ENCODE measurements at places on chromosomes 3 and 15.

GRCh38 chr3:148379763-148380382, 317.8 kb upstream of the AGTR1 start:
- peak; percentile 29 for DNase-seq

DNA sequence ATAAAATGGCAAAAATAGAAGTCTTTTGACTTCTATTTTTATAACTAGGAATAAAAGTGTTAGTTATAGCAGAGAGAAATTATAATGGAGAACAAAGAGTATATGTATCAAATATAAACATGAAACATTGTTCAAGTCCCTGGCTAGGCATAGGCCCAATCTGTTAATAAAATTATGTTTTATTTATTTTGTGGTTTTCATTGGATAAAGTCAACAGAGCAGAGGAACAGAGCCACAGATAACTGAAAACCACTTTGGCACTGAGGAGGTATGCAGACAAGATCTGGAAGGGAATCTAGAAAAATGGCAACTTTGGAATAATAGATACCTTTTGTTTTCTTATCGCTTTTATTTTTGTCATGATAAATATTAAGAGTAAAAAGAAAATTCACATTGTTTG, 50.4 kb upstream of the ICE2 start:
- DNase-seq = no peak

GRCh38 chr3:11558918-11559815, 84.5 kb downstream of the VGLL4 start:
- no peak for DNase-seq

GRCh38 chr3:69499899-69500421, 114.1 kb upstream of the FRMD4B start:
- no peak for DNase-seq

- DNase-seq = no peak
Measured at GRCh38 chr15:25435474-25436243, 3.2 kb downstream of the UBE3A start.

DNA sequence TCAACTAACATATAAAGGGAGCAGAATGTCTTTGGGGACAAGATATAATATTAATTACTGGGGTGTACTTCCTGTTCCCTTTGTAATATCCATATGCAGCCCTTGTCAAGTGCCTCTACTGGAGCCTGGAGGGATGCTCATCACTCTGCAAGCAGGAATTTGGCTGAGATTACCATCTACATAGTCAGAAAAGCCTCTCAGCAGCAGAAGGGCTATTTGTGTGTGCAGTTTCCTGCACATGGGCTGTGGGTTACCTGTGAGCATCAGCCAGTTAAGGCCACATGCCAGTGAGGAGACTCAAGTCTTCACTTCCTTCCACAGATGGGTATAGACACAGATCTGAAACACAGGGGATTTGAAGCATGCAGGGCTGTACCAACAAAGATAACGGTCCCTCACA, 278.1 kb upstream of the PLSCR5 start:
- no peak for DNase-seq

- no peak for DNase-seq
Measured at GRCh38 chr3:78249294-78249693, 1209.4 kb downstream of the ROBO2 start.

- peak; percentile 5 for DNase-seq
Measured at GRCh38 chr3:171132873-171133272, 106.4 kb upstream of the SLC2A2 start.

DNA sequence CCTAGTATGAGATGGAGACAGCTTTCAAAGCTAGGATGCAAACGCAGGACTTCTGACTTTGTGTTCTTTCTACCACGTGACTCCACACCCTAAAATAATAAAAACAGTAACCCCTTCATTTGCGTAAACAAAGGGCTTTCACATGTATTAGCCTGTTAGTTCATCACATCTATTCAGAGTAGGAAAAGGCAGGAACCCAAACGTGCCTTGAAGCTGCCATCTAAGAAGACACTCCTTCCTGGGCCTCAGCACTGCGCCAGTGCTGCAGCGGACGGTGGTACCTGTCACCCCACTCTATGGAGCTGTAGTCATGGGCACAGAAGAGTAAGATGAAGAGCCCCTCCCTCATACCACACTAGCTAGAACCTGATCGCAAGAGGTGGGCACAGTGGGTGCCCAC, 34.3 kb downstream of the PLD1 start:
- DNase-seq = no peak

DNA sequence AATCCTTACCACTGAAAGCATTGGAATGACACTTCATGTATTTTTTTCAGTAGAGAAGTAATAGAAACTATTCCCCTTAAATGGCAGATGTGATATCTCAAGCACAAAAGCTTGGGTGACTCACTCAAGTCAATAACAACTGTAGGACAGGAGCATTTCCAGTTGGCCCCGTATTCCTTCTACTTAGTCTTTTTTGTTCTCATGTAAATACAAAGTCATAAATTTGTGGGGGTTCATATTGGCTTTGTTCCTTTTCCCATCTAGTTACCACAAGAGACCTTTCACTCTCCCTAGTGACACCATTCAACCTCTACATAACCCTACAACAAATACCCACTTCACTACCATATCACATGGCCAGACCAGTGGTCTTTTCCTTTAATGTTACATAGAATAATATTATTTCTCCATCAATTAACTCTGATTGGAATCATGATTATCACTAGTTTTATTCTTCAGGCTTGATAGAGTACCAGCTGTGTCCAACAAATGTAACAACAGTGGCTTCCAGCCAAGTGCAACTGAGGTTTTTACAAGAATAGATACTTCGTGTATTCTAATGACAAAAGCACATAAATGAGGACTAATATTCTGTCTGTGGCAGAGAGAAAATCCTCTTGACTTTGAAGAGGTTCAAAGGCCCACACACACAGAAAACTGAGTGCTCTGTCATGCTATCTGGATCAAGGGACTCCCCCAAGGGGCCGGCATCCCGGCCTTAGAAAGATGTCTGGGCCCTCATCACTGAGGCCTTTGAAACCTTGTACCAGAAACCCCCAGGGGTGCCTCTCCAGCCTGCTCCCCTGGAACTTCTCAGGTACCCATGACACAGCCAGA, 94.0 kb upstream of the THBS1 start:
- no peak for DNase-seq

DNA sequence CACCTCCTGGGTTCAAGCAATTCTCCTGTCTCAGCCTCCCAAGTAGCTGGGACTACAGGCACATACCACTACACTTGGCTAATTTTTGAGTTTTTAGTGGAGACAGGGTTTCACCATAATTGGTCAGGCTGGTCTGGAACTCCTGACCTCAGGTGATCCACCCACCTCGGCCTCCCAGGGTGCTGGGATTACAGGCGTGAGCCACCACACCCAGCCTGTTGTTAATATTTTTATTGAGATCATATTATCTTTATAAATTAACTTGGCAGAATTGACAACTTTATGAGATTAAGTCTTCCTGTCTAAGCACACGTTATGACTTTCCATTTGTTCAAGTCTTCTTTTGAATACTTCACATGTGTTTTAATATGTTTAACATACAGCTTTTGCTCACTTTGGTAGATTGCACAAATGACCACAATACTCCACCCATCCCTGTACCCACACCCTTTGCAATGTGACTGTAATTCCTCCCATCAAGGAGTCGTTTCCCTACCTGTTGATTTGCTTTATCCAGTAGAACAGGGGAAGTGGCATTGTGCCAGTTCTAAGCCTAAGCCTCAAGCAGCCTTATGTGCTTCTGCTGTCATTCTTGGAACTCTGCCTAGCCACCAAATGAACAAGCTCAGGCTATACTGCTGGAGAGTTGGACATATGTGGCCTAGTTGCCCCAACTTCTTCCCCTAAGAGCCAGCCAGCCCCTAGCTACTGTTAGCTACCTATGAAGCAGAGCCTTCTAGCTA, 8.2 kb downstream of the XYLB start:
- no peak for DNase-seq

DNA sequence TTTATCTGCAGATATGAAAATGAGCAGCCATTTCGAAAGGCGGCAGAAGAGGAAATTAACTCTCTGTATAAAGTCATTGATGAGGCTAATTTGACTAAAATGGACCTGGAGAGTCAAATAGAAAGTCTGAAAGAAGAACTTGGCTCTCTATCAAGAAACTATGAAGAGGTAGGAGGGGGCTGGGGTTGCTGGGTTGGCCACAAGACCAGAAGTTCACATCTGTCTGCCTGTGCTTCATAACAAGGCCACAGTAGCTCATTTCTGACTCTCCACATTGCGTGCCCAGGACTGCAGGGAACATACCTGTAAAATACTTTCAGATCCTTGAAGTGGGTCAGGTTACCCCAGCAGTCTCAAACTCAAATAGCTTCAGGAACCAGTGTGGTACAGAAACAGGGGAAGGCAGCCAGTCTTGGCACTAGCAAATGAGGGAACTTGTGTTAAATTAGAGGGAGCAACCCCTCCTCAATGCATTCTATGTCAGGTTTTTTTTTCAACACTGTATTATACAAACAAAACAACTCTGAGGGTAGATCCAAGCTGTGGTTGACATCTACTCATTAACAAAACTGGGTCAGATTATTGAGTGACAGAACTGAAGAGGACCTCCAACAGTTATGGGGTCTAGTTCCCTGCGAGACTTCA, 48.7 kb downstream of the BFSP2 start:
- DNase-seq = no peak

GRCh38 chr3:71801986-71802385, 17.0 kb upstream of the PROK2 start:
- no peak for DNase-seq

GRCh38 chr15:61171209-61171608, 57.9 kb downstream of the RORA start:
- no peak for DNase-seq

DNA sequence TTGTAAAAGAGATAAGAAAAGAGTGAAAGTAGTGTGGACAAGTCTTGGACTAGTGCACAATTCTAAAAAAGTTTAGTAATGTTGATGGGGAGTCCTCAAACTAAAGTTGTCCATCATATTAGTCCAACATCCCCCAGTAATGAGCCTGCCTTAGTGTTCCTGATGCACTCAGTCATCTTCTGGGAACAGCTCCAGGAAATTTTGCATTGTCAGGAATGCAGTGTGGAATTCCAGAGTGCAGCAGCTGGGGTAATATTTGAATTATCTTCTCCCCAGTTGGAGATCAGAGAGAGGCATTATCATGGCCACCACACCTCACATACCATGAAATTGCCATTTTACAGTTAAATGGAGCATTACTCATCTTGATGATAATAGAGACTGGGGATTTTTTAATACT, 528.8 kb upstream of the NAALADL2 start:
- peak; percentile 73 for DNase-seq

DNA sequence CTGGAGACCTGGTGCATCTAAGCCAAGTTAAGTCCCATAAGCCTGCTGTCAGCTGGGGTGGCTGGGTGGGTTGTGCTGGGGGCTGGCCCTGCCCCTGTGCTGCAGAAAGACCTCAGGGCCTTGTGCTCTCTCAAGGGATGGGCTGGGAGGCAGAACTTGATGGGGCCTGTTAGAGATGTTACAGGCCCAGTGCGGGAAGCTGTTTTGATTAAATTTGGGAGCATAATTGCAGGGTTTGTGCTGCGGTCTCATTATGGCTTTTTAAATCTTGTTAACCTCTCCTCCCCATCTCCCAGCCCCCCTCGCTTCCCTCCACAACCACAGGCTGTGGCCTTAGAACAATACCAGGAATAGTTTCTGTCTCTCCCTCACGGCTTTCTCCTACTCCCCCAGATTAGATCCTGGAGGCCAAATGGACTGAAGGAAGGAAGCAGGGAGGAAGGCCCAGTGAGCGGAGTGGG, 87.6 kb upstream of the TLE3 start:
- DNase-seq = no peak

- no peak for DNase-seq
Measured at GRCh38 chr3:13229273-13229949, 156.2 kb upstream of the IQSEC1 start.

DNA sequence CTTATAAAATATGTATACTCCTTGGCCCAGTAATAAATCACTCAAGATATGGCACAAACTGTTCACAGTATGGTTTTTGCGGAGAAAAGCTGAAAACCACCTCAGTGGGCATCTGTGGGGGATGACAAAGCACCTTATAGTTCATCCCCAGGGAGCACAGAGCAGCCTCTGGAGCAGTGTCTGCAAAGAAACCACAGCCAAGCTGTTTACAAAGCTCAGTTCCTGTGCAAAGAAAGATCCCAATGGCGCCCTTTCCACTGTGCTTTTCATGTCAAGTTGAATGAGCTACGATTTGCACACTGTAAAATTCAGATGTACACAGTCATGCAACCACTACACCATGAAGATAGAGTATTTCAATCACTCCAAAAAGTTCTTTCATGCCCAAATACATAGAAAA, 2.5 kb upstream of the EFCC1 start:
- no peak for DNase-seq

- DNase-seq = no peak
Measured at GRCh38 chr3:127694467-127695215, 21.9 kb downstream of the ABTB1 start.

- DNase-seq = no peak
Measured at GRCh38 chr15:74468341-74469032, 7.5 kb upstream of the UBL7 start.

DNA sequence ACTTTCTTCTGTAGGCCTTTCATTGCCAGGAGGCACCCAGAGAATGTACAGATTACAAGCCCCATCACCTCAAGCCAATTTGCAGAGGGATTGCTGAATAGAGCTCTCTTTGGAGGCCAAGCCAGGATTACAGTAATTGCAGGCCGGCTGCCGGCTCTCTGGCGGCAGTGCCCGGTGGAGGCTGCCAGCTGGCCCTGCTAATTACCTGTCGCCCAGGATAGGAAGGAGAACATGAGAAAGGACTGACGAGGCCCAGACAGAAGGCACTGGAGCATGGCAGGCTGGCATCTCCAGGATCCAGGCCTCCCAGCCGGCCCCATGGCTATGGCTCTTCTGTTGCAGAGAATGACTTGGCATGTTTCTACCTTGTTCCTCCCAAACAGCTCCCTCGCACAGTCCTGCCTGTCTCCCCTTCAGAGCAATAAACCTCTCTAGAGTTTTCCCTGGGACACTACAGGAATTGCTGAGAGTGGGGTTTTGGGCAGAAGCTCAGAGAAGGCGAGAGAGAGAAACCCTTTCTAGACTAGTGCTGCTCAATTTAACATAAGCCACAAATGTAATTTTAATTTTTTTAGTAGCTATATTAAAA, 273.6 kb upstream of the PROK2 start:
- DNase-seq = no peak

DNA sequence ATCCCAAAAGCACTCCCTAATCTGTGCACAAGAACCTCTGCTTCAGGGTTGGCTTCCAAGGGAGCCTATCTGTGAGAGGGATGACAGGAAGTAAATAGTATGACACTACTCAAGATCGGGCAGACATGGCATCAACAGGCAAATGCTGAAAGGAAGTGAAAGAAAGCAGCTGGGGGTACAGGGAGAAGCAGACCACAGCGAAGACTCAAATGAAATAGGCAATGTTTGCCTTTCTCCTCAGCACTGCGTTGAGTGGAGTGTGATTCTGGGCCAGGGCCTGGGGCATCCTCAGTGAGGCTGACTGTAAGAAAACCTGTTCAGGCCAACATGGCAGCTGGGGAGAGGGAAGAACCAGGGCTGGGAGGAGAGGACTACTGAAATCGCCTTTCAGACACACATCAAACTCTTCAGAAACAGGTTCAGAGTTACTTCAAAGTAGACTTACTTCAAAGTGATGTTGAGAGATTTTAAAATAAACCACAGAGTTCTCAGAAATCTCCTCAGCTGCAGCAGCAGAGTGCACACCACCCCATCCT, 96.6 kb downstream of the SLC9A9 start:
- no peak for DNase-seq

- no peak for DNase-seq
Measured at GRCh38 chr15:52579852-52580251, 11.0 kb upstream of the ARPP19 start.

GRCh38 chr3:77906102-77906709, 866.3 kb downstream of the ROBO2 start:
- DNase-seq = no peak

Measured in amniotic stem cell (primary cell).